Activated naive CD8-positive, alpha-beta T cell treated with anti-CD3 and anti-CD28 coated beads, Interleukin-2, amount 50 U/mL, for 24 hours (primary cell): ENCODE measurements at places on chromosomes 11 and 22.

GRCh38 chr11:132289590-132290256 is 919.3 kb downstream of the NTM start:
- no peak for DNase-seq
- H3K4me3 ChIP-seq = no peak overlapping the region
- H3K36me3 ChIP-seq = no peaks in the 10 kb centered on the region
- no peaks in the 10 kb centered on the region for H3K4me1 ChIP-seq
- no peak overlapping the region for H3K27ac ChIP-seq

DNA sequence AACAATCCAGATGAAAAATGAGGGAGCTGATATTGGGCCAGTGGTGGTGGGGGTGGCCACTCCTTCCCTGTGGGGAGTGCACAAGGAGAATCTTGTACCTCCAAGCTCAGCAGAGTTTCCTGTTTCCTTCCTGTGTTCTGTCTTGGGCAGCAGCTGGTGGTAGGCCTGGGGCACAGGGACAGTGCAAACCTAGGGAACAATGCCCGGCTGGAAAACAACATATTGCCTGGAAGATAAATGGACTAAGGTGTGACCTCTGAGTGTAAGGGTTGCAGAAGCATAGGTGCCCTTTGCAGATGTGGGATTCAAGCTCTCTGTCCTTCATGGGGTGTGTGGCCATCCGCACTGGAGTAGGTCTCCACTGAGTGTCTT is 5.8 kb upstream of the JAM3 start:
- H3K27me3 ChIP-seq = peaks cover 12% of the 10 kb centered on the region
- no peak for DNase-seq
- no peaks in the 10 kb centered on the region for H3K36me3 ChIP-seq
- no peak overlapping the region for H3K27ac ChIP-seq
- H3K4me3 ChIP-seq = no peak overlapping the region

DNA sequence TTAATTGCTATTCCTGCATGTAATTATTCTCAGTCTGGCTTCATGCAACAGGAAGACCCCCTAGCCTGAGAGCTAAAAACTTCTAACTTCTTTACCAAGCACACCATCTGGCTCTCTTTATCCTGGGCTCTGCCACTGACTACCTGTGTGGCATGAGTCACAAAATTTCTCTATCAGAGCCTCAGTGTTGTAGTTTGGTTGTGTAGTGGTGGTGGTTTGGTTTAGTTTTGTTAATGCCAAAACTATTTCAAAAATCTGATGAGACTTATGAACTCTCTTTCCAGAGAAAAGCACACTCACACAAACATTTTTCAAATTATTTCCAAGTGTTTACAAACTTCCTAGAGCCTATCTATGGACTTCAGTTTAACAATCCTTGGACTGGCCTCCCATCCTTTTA is 7.5 kb upstream of the IL17RA start:
- no peak overlapping the region for H3K27ac ChIP-seq
- H3K4me3 ChIP-seq = no peak overlapping the region
- no peak for DNase-seq
- peaks cover 3% of the 10 kb centered on the region for H3K36me3 ChIP-seq
- peaks cover 33% of the 10 kb centered on the region for H3K4me1 ChIP-seq
- H3K27me3 ChIP-seq = peaks cover 10% of the 10 kb centered on the region

- H3K27ac ChIP-seq = no peak overlapping the region
- DNase-seq = peak; percentile 16
- peaks cover 2% of the 10 kb centered on the region for H3K4me1 ChIP-seq
- no peaks in the 10 kb centered on the region for H3K36me3 ChIP-seq
- H3K27me3 ChIP-seq = peaks cover 19% of the 10 kb centered on the region
These were observed 476.9 kb downstream of the MIAT start for GRCh38 chr22:27134315-27134701.

GRCh38 chr11:80107415-80107814 is 666.6 kb upstream of the TENM4 start:
- H3K36me3 ChIP-seq = no peaks in the 10 kb centered on the region
- no peaks in the 10 kb centered on the region for H3K4me1 ChIP-seq
- DNase-seq = no peak

DNA sequence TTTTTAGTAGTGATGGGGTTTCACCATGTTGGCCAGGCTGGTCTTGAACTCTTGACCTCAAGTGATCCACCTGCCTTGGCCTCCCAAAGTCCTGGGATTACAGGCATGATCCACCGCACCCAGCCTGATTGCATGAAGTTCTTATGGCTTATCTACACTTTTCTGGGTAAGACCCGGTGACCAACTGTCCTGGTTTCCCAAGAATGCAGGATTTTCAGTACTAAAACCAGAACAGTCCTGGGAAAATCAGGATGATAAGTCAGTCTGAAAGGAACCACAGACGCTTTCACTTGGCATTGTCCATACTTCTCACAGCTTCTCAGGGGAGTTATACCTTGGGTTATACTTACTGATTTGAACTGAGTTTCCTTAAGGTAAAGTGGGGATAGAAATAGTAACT is 1.4 kb upstream of the BPIFC start:
- DNase-seq = no peak
- no peaks in the 10 kb centered on the region for H3K4me1 ChIP-seq
- H3K27ac ChIP-seq = no peak overlapping the region
- no peak overlapping the region for H3K4me3 ChIP-seq
- no peaks in the 10 kb centered on the region for H3K36me3 ChIP-seq
- H3K27me3 ChIP-seq = peaks cover 45% of the 10 kb centered on the region

DNA sequence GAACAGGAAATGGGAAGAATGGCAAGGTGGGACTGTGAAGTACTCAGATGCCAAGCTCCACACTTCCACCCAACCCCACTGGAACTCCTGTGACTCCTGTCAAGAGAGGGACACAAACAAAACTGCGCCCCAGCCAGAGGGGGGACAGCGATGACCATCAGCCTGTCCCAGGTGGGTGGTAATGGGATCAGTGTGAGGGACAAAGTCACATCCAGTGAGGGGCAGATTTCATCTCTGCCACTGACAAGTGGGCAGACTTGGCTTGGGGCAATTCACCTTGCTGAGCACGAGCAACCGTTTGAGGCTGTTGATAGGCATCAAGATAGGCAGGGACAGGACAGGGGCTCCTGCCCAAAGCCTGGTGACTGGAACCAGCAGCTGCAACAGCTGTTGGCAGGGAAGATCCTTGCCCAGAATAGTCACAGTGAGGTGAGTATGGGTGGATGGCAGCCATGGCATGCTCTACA is 105.4 kb upstream of the PITPNB start:
- no peak for DNase-seq
- no peaks in the 10 kb centered on the region for H3K36me3 ChIP-seq
- no peaks in the 10 kb centered on the region for H3K4me1 ChIP-seq
- no peaks in the 10 kb centered on the region for H3K27me3 ChIP-seq
- H3K4me3 ChIP-seq = no peak overlapping the region

DNA sequence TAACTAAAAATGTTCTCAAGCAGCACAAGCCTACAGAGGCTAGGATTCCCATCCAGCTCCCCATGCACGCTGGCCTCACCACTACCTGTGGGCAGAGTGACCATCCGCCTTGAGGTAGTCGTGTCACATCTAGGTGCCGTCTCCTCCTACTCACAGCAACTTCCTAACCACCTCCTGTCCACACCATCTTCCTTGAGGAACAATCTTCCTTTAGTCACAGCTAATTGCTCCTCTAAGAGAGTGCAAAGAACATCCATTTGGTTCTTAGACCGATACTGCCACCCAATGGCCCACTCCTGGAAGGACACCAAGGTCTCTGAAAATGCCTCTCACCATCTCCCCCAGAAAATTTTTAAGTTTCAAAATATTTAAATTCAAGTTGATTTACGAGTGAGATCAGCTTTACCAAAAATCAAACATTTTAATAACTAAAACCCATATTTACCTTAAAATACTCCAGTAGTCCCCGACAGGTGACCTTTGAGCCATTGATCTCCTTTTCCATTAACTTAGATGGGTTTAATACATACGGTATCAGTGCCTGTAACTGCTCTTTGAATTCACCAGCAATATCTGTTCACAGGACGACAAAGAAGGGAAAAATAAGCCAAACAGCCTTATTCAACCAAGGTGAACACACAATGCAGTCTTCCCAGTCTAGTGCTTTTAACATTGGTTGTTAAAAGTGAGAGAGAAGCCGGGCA is 21.7 kb upstream of the PLAAT3 start:
- H3K4me1 ChIP-seq = peaks cover 11% of the 10 kb centered on the region
- H3K27me3 ChIP-seq = no peaks in the 10 kb centered on the region
- peak; percentile 67 for DNase-seq
- no peak overlapping the region for H3K27ac ChIP-seq
- no peak overlapping the region for H3K4me3 ChIP-seq
- H3K36me3 ChIP-seq = peaks cover 20% of the 10 kb centered on the region

GRCh38 chr22:28443526-28443876 is 236.1 kb downstream of the TTC28 start:
- DNase-seq = peak; percentile 8
- no peaks in the 10 kb centered on the region for H3K36me3 ChIP-seq
- H3K4me1 ChIP-seq = peaks cover 20% of the 10 kb centered on the region

DNA sequence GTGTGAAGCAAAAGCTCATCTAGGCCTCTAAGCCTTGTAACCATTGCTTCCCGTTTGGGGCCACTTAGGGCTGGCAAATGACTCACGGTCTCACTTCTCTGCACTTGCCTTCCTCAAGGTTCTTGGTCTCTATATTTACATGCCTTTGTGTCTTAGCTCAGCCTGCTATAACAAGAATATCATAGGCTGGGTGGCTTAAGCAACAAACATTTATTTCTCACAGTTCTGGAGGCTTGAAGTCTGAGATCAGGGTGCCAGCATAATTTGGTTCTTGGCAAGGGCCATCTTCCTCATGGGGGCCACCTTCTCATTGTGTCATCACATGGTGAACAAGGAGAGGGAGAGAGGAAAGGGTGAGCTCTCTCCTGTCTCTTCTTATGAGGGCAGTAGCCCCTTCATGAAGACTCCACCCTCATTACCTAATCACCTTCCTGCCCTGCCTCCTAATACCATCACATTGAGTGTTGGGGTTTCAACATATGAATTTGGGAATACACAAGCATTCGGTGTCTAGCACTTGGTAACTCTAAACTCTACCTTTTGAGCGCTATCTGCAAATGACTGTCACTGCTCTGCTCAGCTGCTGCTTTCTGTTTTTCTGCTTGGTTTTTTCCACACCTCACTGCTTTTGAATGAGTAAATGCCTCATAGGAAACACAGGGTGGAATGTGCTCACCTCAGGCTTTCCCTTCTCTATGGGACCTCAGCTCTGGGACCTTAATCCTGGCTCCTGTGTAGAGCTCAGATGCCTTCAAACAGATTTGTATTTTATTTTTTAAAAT is 16.2 kb upstream of the ME3 start:
- no peaks in the 10 kb centered on the region for H3K36me3 ChIP-seq
- peak overlapping the region; percentile 78 for H3K27ac ChIP-seq
- DNase-seq = no peak
- H3K27me3 ChIP-seq = no peaks in the 10 kb centered on the region
- no peak overlapping the region for H3K4me3 ChIP-seq

DNA sequence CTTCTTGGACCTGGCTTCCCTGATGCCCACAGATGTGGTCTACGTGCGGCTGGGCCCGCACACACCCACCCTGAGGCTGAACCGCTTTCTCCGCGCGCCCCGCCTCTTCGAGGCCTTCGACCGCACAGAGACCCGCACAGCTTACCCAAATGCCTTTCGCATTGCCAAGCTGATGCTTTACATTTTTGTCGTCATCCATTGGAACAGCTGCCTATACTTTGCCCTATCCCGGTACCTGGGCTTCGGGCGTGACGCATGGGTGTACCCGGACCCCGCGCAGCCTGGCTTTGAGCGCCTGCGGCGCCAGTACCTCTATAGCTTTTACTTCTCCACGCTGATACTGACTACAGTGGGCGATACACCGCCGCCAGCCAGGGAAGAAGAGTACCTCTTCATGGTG is 1.2 kb downstream of the CNGA4 start:
- no peak overlapping the region for H3K27ac ChIP-seq
- H3K36me3 ChIP-seq = no peaks in the 10 kb centered on the region
- peaks cover 3% of the 10 kb centered on the region for H3K4me1 ChIP-seq
- peaks cover 4% of the 10 kb centered on the region for H3K27me3 ChIP-seq
- H3K4me3 ChIP-seq = no peak overlapping the region

GRCh38 chr11:83836065-83836464 is 549.9 kb upstream of the CCDC90B start:
- H3K36me3 ChIP-seq = no peaks in the 10 kb centered on the region
- H3K4me1 ChIP-seq = no peaks in the 10 kb centered on the region
- no peak overlapping the region for H3K27ac ChIP-seq
- DNase-seq = no peak
- no peak overlapping the region for H3K4me3 ChIP-seq
- peaks cover 1% of the 10 kb centered on the region for H3K27me3 ChIP-seq

GRCh38 chr11:34068111-34068510 is 16.6 kb downstream of the CAPRIN1 start:
- peak overlapping the region; percentile 57 for H3K27ac ChIP-seq
- H3K36me3 ChIP-seq = peaks cover 50% of the 10 kb centered on the region
- no peak overlapping the region for H3K4me3 ChIP-seq
- peaks cover 64% of the 10 kb centered on the region for H3K4me1 ChIP-seq

- H3K36me3 ChIP-seq = no peaks in the 10 kb centered on the region
- H3K27ac ChIP-seq = no peak overlapping the region
These were observed 12.7 kb upstream of the SNX32 start for GRCh38 chr11:65821107-65821506.

DNA sequence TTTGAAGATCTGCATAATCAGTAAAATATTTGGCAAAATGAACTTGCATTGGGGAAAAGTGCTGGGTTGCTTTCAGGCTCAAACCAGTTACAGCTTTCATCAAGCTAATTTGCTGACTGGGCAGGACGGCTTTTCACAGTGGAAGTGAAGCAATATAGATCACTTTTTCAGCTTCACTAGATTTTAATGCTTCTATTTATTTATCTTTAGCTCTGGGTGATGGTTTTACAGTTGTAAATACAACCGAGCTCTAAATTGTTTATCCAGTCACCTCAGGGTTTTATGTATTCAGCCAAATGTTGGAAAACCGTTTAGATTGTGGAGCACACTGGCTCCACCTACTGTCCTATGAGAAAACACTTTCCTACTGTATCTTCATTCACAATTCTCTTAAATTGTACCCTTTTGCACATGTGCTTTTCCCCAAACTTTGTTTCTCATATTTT is 58.2 kb downstream of the ACER3 start:
- no peak overlapping the region for H3K27ac ChIP-seq
- H3K4me3 ChIP-seq = no peak overlapping the region
- no peaks in the 10 kb centered on the region for H3K36me3 ChIP-seq
- DNase-seq = no peak

- H3K27me3 ChIP-seq = peaks cover 10% of the 10 kb centered on the region
- no peaks in the 10 kb centered on the region for H3K36me3 ChIP-seq
- no peak overlapping the region for H3K4me3 ChIP-seq
- H3K4me1 ChIP-seq = peaks cover 8% of the 10 kb centered on the region
- no peak overlapping the region for H3K27ac ChIP-seq
These were observed 48.1 kb upstream of the DAGLA start for GRCh38 chr11:61632096-61632495.

- no peak overlapping the region for H3K27ac ChIP-seq
- H3K36me3 ChIP-seq = peaks cover 4% of the 10 kb centered on the region
- no peak for DNase-seq
- no peaks in the 10 kb centered on the region for H3K4me1 ChIP-seq
- no peaks in the 10 kb centered on the region for H3K27me3 ChIP-seq
These were observed 74.5 kb upstream of the RAB38 start for GRCh38 chr11:88249706-88250105.

- H3K4me3 ChIP-seq = no peak overlapping the region
- no peaks in the 10 kb centered on the region for H3K27me3 ChIP-seq
- H3K4me1 ChIP-seq = peaks cover 13% of the 10 kb centered on the region
- DNase-seq = no peak
- H3K36me3 ChIP-seq = no peaks in the 10 kb centered on the region
These were observed 57.5 kb downstream of the MYEOV start for GRCh38 chr11:69351460-69351859.

GRCh38 chr11:19216021-19216420 is 14.2 kb upstream of the CSRP3 start:
- H3K4me1 ChIP-seq = no peaks in the 10 kb centered on the region

- peaks cover 3% of the 10 kb centered on the region for H3K4me1 ChIP-seq
- DNase-seq = no peak
- H3K4me3 ChIP-seq = no peak overlapping the region
- no peaks in the 10 kb centered on the region for H3K27me3 ChIP-seq
- no peak overlapping the region for H3K27ac ChIP-seq
These were observed 108.6 kb downstream of the LARGE1 start for GRCh38 chr22:33811686-33812085.
